ENCODE measurements at places on chromosomes 3 and 15.

GRCh38 chr3:111326144-111326995 is 215.6 kb upstream of the CD96 start:
- no peak for DNase-seq

GRCh38 chr15:68503213-68503612 is 71.2 kb upstream of the ITGA11 start:
- DNase-seq: no peak

- no peak for DNase-seq
Measured at GRCh38 chr3:129358772-129359371, 69.6 kb downstream of the EFCAB12 start.

DNA sequence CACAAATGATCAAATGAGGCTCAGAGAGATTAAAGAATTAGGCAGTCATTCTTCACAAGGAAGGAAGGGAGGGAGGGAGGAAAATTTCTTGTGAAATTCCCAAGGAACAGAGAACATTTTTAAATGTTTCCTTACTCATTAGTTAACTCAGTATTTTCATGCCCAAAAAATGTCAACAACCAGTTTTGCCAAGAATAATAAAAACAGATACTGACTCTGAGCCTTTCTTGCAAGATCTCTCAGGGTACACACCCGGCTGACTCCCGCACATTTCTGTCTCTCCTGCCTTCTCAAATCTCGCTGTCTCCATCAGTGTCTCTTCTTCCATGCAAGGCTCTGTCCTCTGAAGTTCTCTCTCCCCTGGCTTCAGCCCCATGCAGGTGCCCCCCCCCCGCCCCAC is 265.9 kb downstream of the TJP1 start:
- DNase-seq: no peak

DNA sequence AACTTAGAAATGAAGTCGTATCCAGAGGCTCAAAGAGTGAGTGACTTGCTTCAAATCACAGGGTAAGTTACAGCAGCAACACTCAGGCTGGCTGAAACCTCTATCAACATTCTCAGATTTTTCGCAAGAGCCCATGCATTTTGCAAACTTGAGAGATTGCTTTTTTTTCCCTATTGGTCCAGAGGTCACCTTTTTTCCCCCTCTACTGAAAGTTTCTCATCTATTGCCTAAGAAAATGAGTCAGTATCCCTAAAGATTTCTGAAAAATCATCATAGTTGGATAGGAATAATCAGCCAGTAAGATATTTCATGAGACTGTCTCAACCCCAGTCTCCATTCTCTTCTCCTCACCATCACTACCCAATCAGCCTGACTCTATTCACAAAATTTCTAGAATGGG is 410.6 kb downstream of the FOXP1 start:
- DNase-seq: no peak

GRCh38 chr15:95499397-95499796 is 831.1 kb upstream of the NR2F2 start:
- no peak for DNase-seq

GRCh38 chr3:5633960-5634359 is 446.5 kb downstream of the EDEM1 start:
- no peak for DNase-seq

DNA sequence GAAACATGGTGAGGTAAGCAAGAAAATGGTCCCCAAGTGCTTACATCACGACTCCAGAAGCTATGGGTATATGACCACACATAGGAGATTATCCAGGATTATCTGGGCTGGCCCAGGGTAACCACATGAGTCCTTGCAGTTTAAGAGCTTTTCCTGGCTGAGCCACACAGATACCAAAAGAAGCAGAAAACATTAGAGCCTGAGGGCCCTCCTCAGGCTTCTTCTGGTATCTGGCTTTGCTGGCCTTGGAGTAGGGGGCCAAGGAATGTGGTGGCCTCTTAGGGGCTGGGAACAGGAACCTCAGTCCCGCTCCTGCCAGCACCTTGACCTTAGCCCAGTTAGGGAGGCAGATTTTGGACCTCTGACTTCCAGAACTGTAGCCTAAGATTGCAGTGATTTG is 259.1 kb downstream of the KCNMB2 start:
- DNase-seq: no peak

- no peak for DNase-seq
Measured at GRCh38 chr3:107913701-107914100, 177.1 kb downstream of the CD47 start.

- no peak for DNase-seq
Measured at GRCh38 chr3:25027650-25028049, 400.4 kb upstream of the RARB start.

DNA sequence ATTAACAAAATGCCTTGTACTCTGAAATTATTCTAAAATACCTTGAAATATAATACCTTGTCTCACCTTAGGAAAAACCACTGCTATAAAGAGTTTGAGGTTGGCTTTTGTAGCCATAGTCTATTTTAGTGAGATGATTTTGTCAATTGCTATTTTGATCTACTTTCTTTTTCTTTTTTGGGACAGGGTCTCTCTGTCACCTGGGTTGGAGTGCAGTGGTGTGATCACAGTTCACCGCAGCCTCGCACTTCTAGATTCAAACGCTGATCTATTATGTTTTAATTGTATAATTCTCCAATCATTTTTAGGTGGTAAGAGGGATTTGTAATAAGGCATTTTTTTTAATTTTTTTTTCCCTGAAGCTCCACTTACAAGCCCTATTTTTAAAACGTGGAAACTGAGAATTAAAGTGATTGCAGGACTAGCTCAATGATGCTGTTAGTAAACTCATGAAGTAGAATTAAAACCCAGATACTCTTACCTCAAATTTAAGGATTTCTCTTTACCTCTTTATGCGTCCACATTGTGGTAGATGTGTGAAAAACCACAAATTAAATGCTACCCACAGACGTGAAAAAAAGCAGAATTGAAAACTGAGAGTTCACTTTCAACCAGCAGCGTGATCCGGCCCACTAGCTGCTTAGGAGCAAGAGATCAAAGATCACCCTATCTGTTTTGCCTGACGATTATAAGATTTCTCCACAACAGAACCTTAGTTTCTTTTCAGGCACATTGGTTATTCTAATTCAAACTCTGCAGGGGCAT is 384.2 kb downstream of the CGGBP1 start:
- DNase-seq: no peak

DNA sequence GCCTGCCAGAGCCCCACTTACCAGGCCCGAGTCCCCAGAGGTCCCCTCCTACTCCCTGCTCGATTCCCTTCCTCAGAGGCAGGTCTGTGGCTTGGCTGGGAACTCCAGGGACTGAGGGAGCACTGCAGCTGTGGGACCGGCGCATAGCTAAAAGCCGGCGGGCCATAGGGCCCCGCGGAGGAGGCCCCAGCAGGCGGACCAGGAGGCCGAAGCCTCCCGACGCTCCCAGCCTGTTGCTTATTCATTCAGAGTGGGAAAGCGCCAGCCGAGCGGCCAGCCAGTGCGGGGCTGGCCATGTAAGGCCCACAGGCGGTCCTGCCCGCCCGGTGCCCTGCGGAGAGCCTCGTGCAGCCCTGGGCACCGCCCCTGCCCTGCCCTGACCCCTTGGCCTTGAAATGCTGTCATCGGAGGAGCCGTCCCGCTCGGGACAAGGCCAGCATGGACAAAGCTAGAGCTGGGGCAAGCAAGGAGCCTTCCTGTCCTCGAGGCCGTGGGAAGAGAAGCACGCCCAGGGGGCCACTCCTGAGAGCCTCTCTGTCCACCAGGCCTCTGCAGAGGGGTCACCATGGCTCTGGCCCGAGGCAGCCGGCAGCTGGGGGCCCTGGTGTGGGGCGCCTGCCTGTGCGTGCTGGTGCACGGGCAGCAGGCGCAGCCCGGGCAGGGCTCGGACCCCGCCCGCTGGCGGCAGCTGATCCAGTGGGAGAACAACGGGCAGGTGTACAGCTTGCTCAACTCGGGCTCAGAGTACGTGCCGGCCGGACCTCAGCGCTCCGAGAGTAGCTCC is at the start of gene LOXL1:
Gene LOXL1, plus strand, starts transcription at position 244 of the 784 bp plus-strand sequence. Its CDS starts 322 bp downstream, at position 566.
- DNase-seq: peak; percentile 76

- DNase-seq: no peak
Measured at GRCh38 chr15:68524753-68525584, 53.8 kb upstream of the CORO2B start.

DNA sequence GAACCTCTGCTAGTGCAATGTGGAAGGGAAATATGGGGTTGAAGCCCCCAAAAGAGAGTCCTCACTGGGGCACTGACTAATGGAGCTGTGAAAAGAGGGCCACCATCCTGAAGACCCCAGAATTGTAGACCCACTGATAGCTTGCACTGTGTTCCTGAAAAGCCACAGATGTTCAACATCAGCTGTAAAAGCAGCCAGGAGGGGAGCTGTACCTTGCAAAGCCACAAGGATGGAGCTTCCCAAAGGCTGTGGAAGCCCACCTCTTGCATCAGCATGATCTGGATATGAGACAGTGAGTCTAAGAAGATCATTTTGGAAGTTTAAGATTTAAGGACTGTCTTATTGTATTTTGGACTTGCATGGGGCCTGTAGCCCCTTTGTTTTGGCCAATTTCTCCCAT is 125.8 kb upstream of the TGFBR2 start:
- DNase-seq: no peak

GRCh38 chr3:187850258-187850921 is 105.1 kb upstream of the BCL6 start:
- peak; percentile 38 for DNase-seq

DNA sequence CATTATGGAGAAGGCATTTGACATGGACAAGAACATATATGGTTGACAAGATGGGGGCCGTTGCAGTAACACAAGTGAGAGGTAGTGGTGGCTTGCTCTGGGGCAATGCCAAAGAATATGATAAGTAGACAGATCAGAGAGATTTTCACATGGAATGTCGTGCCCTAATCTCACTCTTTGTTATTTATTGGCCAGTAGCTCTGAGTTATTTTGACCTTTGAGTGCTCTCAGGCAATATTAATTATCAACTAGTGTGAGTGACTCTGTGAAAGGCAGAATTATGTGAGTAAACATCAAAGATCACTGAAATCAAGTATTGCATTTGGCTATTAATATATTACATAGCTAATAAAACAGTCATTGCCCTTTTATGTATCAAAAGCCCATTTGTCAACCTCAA is 164.9 kb upstream of the ADAMTS9 start:
- no peak for DNase-seq

DNA sequence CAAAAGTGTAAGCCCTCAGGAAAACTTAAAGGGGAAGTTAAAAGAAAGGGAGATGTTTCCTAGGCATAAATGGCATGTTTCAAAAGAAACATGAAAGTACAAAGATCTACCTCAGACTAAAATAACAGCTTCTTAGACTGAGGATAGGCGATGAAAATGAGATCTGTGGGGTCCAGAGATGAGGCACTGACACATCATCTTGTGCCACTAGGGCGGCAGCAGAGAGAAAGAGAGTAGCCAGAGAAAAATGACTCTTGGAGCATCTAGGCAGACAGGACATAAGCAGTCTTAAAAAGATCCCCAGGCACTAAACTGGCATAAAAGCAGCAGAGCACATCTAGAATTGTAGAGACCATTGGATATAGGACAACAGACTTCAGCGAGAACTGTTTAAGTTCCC is 42.5 kb upstream of the RFX7 start:
- no peak for DNase-seq

DNA sequence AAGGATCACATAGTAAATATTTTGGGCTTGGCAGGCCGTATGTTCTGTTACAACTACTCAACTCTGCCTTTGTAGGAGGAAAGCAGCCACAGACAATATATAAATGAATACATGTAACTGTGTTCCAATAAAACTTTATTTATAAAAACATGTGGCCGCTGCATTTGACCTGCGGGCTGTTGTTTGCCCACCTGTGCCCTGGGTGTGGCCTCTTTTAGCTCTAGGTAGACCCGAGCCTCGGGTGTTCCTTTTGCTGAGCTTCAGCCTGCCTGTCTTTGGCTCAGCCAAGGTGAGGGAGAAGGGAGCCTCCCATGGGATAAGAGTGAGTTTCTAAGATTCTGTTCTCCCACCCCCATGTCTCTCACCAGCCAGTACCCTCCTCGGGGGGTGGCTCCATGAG is 5.6 kb downstream of the FAM3D start:
- no peak for DNase-seq

- DNase-seq: no peak
Measured at GRCh38 chr15:70541511-70541910, 221.8 kb downstream of the UACA start.

GRCh38 chr3:146542978-146543377 is 1.4 kb downstream of the PLSCR1 start:
- DNase-seq: no peak

DNA sequence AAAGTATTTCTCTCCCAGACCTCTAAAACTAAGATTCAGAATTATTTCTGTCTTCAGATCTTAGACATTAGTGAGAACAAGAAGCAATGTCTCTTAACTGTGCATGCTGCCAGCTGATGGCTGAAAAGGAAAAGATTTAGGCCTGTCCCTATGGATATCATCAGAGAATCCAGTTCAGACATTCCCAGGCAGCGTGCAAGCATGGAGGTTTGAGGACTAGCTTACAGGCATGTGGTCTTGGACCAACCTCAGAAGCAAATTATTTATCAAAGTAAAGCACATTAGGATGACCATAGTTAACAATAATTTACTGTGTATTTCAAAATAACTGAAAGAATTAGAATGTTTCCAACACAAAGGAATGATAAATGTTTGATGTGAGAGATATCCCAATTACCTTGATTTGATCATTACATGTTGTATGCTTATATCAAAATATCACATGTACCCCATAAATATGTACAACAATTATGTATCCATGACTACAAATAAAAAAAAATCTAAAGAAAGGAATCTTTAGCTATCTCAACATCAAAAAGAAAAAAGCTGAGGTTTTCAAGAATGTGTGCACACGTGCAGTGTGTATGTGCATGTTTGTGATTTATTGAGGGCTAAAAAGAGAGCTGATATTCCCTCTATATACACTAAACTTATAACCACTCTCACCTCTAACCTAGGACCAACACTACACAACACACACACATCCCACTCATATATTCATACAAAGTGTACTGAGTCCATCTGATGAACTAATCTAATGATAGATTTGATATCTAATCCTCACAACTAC is 108.9 kb upstream of the THBS1 start:
- no peak for DNase-seq

GRCh38 chr3:125594581-125595011 is 701 bp downstream of the OSBPL11 start:
- peak; percentile 37 for DNase-seq

DNA sequence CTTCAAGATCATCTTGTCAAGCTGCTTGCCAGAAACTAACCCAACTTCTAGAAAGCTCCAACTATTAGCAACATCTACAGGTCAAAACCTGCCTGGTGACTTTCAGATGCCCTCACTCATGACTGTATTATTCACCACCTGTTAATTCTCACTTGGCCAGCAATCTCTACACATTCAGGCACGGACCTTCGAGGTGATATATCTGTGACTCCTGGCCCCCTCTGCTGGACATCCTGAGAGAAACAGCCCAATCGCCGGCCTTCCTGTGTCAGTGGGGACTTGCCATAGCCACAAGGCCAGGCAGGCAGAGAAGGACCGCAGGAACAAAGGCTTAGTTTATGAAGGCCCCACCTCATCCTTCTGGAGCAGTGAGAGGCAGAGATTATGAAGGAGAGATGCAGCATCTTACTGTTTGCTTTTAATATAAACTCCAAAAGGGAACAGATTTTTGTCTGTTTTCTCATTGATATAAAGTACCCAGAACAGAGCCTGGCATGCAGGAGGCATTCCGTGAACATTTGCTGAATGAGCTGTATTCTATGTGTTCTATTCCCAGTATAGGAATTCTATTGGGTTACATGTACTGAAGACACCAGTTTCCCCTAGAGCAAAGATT is 24.4 kb upstream of the OCA2 start:
- peak; percentile 42 for DNase-seq

- DNase-seq: no peak
Measured at GRCh38 chr15:53307952-53308624, 451.4 kb downstream of the WDR72 start.

Measured in ovary (tissue), 10 donors.